Right lobe of liver (tissue), 6 donors: ENCODE measurements at places on chromosomes 13 and 19.

- no peaks in the 10 kb centered on the region for H3K27me3 ChIP-seq
- H3K27ac ChIP-seq, result no peak overlapping the region
- H3K4me3 ChIP-seq, result no peak overlapping the region
- DNase-seq, result no peak
These were observed 20.3 kb upstream of the GAS6 start for GRCh38 chr13:113883921-113884804.

DNA sequence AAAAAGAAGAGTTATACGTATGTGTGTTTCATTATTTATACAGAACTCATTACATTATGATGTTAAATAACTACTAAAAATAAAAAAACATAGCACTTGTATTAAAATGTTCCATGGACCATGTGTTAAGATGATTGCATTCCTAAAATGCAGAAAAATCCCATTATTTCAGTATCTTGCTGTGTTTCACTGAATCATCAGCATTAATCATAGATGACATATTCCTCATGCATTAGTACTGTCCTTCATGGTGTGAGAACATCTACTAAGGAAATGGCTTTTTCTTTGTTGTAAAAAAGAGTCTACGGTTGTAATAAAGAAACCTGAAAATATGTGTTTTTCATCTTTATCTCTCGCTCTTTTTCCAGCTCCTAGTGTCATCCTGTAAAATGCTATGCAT, 416.5 kb downstream of the FGF14 start:
- no peaks in the 10 kb centered on the region for H3K27me3 ChIP-seq
- H3K4me3 ChIP-seq, result no peak overlapping the region
- H3K4me1 ChIP-seq, result no peaks in the 10 kb centered on the region
- no peak overlapping the region for H3K27ac ChIP-seq

GRCh38 chr19:45595814-45596213, 6.2 kb downstream of the GPR4 start:
- H3K4me3 ChIP-seq, result no peak overlapping the region
- no peak overlapping the region for H3K27ac ChIP-seq
- H3K36me3 ChIP-seq, result no peaks in the 10 kb centered on the region
- DNase-seq, result no peak
- H3K4me1 ChIP-seq, result no peaks in the 10 kb centered on the region

GRCh38 chr13:50800091-50800739, 43.3 kb downstream of the DLEU7 start:
- no peaks in the 10 kb centered on the region for H3K4me1 ChIP-seq
- DNase-seq, result no peak
- H3K4me3 ChIP-seq, result no peak overlapping the region
- H3K27ac ChIP-seq, result no peak overlapping the region

DNA sequence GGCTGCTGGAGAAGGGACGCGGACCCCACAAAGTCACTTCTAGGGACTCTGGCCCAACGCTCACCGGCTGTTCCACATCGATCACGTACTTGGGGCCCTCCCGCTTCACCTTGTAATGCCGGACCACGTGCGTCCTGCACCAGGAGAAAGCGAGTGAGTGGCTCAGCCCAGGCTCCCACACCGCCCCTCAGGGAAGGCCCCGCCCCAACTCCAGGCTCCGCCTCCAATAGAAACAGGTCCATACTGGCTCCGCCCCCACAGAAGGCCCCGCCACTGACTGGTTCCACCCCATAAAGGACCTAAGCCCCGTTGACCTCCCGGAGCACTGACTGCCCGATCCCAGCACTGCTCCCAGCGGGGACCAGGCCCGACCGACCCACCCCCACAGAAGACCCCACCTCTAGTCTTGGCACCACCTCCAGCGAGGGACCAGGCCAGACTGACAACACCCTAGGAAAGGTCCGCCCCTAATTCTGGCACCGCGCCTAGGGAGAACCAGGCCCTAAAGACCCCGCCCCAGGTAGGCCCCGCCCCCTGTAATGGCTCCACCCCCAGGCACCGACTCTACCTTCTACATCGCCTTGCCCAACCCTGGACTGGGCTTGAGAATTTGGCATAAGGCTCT, 11.3 kb downstream of the STAP2 start:
- H3K36me3 ChIP-seq, result no peaks in the 10 kb centered on the region
- H3K27me3 ChIP-seq, result no peaks in the 10 kb centered on the region
- H3K4me3 ChIP-seq, result no peak overlapping the region
- peak; percentile 75 for DNase-seq
- no peaks in the 10 kb centered on the region for H3K4me1 ChIP-seq

DNA sequence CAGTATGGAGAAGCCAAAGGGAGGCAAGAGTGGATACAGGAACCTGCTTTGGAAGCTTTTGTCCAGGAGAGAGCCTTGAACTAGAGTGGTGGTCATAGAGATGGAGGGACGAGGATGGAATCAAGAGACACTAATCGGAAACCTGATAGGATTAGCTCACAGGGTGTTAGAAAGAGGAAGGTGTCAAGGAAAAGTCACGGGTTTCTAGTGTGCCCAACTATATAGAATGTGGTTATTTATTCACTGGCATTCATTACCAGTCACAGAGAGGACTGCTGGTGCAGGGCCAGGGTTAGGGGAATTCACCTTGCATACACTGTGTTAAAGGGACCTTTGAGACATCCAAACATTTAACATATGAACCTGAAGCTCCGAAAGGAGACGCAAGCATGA, 43.4 kb upstream of the URAD start:
- H3K4me1 ChIP-seq, result no peaks in the 10 kb centered on the region
- no peak overlapping the region for H3K27ac ChIP-seq
- no peak for DNase-seq
- no peaks in the 10 kb centered on the region for H3K36me3 ChIP-seq

DNA sequence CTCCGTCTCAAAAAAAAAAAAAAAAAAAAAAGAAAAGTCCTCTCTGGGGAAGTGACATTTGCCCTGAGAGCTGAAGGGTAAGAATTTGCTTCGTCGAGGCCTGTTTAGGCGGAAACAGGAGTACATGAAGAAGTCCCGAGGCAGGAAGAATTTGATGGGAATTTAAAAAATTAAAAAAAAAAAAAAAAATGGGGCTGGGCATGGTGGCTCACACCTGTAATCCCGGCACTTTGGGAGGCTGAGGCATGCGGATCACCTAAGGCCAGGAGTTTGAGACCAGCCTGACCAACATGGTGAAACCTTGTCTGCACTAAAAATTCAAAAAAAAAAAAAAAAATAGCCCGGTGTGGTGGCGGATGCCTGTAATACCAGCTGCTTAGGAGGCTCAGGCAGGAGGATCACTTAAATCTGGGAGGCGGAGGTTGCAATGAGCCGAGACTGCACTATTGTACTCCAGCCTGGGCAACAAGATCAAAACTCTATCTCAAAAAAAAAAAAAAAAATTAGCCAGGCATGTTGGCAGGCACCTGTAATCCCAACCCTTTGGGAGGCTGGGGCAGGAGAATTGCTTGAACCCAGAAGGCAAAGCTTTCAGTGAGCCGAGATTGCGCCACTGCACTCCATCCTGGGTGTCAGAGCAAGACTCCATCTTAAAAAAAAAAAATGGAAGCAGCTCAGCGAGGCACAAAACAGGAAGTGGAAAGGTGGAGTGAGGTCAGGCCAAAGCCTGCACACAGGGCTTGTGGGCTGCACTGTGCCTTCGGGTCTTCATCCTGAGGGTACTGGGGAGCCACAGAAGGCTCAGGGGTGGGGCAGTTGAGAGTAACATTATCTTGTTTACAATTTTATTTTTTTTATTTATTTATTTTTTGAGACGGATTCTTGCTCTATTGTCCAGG, 4.9 kb downstream of the BAX start:
- H3K4me3 ChIP-seq, result no peak overlapping the region
- no peaks in the 10 kb centered on the region for H3K27me3 ChIP-seq
- no peaks in the 10 kb centered on the region for H3K4me1 ChIP-seq
- DNase-seq, result no peak

GRCh38 chr13:43139211-43139610, 115.8 kb downstream of the DNAJC15 start:
- no peaks in the 10 kb centered on the region for H3K4me1 ChIP-seq
- H3K4me3 ChIP-seq, result no peak overlapping the region
- DNase-seq, result no peak
